Activated CD8-positive, alpha-beta T cell treated with anti-CD3 and anti-CD28 coated beads for 36 hours (primary cell): ENCODE measurements at places on chromosomes 11 and 22. TPM values are rescaled to one million over a fixed set of nuclear protein-coding genes. Genes with fewer than 3 reads are reported as not detected.

DNA sequence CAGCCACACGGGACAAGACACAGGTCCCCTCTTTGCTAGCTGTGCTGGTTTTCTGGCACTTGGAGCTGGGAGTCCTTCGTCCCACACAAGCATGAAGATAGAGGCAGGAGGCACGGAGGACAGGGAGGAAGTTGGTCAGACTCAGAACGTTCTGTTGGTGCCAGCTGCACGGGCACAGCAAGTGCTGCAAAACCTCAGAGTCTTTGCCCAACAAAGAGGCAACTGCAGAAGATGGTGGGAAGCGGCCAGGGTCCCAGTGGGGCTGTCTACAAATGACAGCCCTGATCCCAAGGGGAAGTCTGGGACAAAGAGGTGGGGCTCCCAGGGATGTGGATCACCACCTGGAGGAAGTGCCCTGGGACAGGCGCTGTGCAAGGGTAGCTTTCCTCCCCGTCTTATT lies 9.4 kb upstream of the OSM start:
- H3K27me3 ChIP-seq: no peaks in the 10 kb centered on the region
- H3K4me3 ChIP-seq: peak overlapping the region; percentile 18
- H3K27ac ChIP-seq: peak overlapping the region; percentile 12
- DNase-seq: no peak
- H3K36me3 ChIP-seq: no peaks in the 10 kb centered on the region

Gene MMP12
- total RNA-seq: not detected

Gene FAT3
- not detected for total RNA-seq

Gene RASD2
- total RNA-seq: not detected

DNA sequence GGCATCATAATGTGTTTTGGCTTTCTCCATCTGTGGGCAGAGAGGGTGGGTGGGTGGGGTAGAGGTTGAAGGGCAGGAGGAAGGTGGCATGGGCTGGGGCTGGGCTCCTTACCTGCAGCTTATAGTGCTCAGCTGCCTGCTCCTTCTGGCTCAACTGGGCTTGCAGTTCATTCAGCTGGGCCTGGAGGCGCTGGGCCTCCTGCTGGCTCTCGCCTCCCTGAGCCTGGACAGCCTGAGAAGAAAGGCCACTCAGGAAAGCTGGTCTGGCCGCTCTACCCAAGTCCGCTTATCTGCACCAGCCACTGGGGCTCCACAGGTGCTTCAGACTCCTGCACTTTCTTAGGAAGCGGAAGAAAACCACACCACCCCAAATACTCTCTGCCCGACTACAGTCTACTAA lies 10.4 kb downstream of the IL18BP start:
- peaks cover 39% of the 10 kb centered on the region for H3K36me3 ChIP-seq
- no peaks in the 10 kb centered on the region for H3K27me3 ChIP-seq
- no peak overlapping the region for H3K4me3 ChIP-seq
- no peak for DNase-seq

Gene APLNR
- total RNA-seq: not detected

Gene MOV10L1
- total RNA-seq: not detected

GRCh38 chr11:63551889-63552266 lies 11.3 kb downstream of the PLAAT2 start:
- peak; percentile 73 for DNase-seq
- peaks cover 3% of the 10 kb centered on the region for H3K36me3 ChIP-seq
- H3K4me3 ChIP-seq: peak overlapping the region; percentile 77
- peak overlapping the region; percentile 98 for H3K27ac ChIP-seq

- H3K4me3 ChIP-seq: no peak overlapping the region
- peak; percentile 11 for DNase-seq
- H3K36me3 ChIP-seq: peaks cover 35% of the 10 kb centered on the region
- H3K27ac ChIP-seq: peak overlapping the region; percentile 85
These were observed 32.8 kb upstream of the NUP50 start for GRCh38 chr22:45130891-45131290.

DNA sequence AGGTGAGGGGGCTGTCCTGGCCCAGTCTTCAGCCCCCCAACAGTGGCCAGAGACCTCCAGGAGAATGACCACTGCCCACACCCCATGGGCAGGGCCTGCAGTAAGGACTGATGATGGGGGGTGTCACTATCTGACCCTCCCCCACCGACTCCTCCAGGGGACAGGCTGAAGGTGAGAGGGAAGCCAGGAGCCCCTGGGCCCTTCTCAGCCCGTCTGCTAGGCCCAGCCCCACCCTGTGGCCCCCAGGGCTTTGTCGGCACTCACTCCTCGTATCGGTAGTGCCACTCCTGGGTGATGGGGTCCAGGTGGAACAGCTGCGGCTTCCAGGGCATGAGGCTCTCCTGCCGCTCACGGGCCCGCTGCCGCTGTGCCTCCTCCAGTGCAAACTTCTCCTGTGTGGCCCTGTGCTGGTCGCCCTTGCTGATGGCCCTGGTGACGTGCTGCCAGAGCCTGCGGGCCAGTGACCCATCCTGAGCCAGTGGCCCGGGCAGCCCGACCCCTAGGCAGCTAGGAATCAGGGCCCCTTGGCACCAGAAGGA lies 35.4 kb upstream of the CARS1 start:
- H3K4me1 ChIP-seq: no peaks in the 10 kb centered on the region
- no peaks in the 10 kb centered on the region for H3K36me3 ChIP-seq
- no peak overlapping the region for H3K27ac ChIP-seq
- no peak overlapping the region for H3K4me3 ChIP-seq
- H3K27me3 ChIP-seq: no peaks in the 10 kb centered on the region

Gene GPHA2
- not detected for total RNA-seq

DNA sequence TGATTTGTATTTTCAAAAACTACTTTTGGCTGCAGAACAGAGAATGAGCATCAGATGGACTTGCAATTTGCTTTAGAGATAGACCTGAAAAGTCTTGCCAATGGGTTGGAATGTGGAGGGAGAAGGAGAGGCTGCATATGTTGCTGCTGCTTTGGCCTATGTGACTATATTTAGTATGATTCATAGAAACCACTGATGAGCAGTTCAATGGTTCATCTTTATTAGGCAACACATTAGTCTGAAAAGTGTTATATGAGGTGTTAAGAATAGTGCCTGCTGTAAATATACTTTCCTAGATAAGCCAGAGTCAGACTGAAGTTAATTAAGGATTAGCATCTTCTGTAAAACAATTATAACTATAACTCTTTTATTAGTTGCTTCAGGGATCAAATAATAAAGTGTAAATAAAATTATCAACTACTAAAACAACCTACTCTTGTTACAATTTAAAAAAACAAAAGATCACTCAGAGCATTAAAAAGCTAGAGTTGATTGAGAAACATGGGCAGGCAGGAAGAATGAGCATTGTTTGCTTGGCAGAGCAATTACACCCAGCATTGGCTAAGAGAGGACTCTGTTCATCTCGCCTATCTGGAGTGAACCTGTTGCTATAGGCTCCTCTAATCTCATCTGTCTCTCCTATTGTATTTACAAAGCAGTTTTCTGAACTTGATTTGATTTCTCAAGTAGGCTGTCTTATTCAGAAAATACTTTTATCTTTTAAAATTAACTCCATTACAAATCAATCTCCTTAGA lies 36.3 kb downstream of the HORMAD2 start:
- peaks cover 6% of the 10 kb centered on the region for H3K27me3 ChIP-seq
- H3K4me1 ChIP-seq: peaks cover 13% of the 10 kb centered on the region
- no peak for DNase-seq
- H3K27ac ChIP-seq: no peak overlapping the region
- H3K36me3 ChIP-seq: no peaks in the 10 kb centered on the region

Gene IGSF9B
- 124 TPM for total RNA-seq

GRCh38 chr22:29056472-29056871 lies 5.2 kb downstream of the C22orf31 start:
- no peak overlapping the region for H3K4me3 ChIP-seq
- peaks cover 10% of the 10 kb centered on the region for H3K27me3 ChIP-seq
- no peak for DNase-seq
- no peak overlapping the region for H3K27ac ChIP-seq

DNA sequence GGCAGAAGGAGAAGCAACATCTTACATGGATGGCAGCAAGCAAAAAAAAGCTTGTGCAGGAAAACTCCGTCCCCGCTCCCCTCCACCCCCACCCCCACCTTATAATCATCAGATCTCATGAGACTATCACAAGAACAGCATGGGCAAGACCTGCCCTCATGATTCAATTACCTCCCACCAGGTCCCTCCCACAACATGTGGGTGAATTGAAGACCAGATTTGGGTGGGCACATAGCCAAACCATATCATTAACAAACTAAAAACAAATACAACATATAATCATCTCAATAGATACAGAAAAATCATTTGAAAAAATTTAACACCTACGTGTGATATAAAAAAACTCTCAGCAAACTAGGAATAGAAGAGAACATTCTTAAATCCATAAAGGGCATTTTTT lies 88.8 kb downstream of the BUD13 start:
- peaks cover 7% of the 10 kb centered on the region for H3K27me3 ChIP-seq
- no peak overlapping the region for H3K27ac ChIP-seq
- no peak for DNase-seq
- no peaks in the 10 kb centered on the region for H3K4me1 ChIP-seq
- no peaks in the 10 kb centered on the region for H3K36me3 ChIP-seq

Gene HIRA
- 29.7 TPM for total RNA-seq

Gene MMP13
- total RNA-seq: not detected

Gene FXYD6
- not detected for total RNA-seq

DNA sequence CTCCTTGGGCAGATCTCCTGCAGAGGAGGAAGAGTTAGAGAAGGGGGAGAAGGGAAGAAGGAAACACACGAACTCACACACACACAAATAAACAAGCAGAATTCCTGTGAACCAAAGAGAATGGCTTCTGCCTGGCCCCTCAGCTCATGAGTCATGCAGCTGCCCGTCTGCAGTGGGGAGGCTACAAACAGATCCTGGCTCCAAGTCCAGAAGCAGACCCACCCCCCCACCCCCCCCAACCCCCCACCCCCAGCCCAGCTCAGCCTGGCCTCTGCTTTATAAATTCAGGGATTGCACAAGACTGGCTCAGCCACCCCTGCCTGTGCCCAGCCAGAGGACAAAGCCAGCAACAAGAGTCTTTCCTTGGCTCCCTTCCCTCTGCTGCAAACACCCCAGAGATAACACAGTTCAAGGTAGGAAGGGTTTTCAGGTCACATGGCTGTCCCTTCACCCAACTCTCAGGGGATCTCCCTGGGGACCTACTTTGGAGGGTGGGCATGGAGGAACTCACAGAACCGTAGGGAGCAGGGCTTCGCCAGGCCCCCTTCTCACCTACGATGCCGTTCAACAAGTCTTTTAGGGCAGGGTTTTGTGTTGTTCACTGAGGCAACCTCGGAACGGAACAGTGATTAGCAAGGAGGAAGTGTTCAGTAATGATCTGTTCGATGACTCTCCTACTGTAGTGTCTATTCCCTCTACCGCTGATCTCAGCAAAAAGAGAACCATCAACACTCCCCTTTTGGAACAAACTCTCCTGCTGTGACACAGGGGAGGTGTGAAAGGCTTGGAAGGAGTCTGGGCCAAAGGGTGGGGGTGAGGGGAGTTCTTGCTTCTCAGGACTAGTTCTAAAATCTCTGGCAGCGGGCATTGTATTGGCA lies 35.5 kb downstream of the RPL27A start:
- H3K4me1 ChIP-seq: peaks cover 5% of the 10 kb centered on the region
- H3K27me3 ChIP-seq: peaks cover 8% of the 10 kb centered on the region
- DNase-seq: no peak
- no peak overlapping the region for H3K4me3 ChIP-seq
- H3K36me3 ChIP-seq: no peaks in the 10 kb centered on the region
- H3K27ac ChIP-seq: no peak overlapping the region

Gene GAB4
- not detected for total RNA-seq

Gene SLC37A2
- 0.70 TPM for total RNA-seq

GRCh38 chr22:20583471-20583922 lies 76.1 kb downstream of the MED15 start:
- H3K4me1 ChIP-seq: peaks cover 19% of the 10 kb centered on the region
- H3K27ac ChIP-seq: no peak overlapping the region
- peaks cover 6% of the 10 kb centered on the region for H3K36me3 ChIP-seq
- DNase-seq: no peak
- no peak overlapping the region for H3K4me3 ChIP-seq

DNA sequence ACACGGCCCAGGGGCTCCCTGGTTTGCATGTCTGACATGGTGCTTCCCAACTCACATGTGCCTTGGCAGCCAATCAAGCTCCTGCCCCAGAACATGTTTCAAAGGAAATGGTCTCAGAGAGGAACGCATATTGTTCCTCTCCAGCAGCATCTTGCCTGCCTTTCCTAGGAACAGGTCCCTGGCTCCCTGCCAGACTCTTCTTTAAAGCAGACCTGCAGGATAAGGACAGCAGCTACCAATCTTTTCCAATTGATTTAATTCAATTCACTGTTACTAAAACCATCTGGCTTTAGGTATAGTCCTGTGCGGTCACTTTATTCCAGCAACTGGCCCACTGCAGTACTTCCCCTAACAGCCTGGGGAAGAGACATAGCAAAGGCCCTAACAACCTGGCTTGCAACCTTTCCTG lies 79.9 kb downstream of the AMBRA1 start:
- H3K4me3 ChIP-seq: no peak overlapping the region
- H3K27me3 ChIP-seq: no peaks in the 10 kb centered on the region
- no peak overlapping the region for H3K27ac ChIP-seq

Gene RAG2
- total RNA-seq: not detected

Gene ELFN2
- total RNA-seq: 0.52 TPM

- DNase-seq: no peak
- H3K36me3 ChIP-seq: no peaks in the 10 kb centered on the region
- peaks cover 2% of the 10 kb centered on the region for H3K27me3 ChIP-seq
- peaks cover 21% of the 10 kb centered on the region for H3K4me1 ChIP-seq
- peak overlapping the region; percentile 79 for H3K27ac ChIP-seq
- H3K4me3 ChIP-seq: no peak overlapping the region
These were observed 10.5 kb upstream of the MGAT3 start for GRCh38 chr22:39446239-39446721.

DNA sequence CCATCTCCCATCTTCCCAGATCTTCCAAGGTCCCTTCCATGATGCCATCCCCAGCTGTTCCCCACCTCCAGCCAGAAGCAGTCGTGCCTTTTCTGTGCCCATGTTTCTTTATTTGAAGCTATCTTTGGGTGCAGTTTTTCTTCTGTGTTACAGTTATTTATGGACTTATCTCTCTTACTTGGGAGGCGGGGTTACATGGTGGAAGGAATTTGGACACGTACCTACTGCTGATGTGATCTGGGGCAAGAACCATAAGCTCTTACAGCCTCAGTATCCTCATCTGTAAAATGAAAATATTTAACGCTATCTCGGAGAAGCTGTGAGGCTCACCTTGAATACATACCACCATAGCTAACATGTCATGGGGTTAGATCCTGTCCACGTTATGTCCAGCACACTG lies 98.9 kb downstream of the ZBTB16 start:
- H3K27me3 ChIP-seq: no peaks in the 10 kb centered on the region
- no peak overlapping the region for H3K27ac ChIP-seq
- H3K36me3 ChIP-seq: no peaks in the 10 kb centered on the region
- no peak overlapping the region for H3K4me3 ChIP-seq
- H3K4me1 ChIP-seq: peaks cover 51% of the 10 kb centered on the region
- no peak for DNase-seq

DNA sequence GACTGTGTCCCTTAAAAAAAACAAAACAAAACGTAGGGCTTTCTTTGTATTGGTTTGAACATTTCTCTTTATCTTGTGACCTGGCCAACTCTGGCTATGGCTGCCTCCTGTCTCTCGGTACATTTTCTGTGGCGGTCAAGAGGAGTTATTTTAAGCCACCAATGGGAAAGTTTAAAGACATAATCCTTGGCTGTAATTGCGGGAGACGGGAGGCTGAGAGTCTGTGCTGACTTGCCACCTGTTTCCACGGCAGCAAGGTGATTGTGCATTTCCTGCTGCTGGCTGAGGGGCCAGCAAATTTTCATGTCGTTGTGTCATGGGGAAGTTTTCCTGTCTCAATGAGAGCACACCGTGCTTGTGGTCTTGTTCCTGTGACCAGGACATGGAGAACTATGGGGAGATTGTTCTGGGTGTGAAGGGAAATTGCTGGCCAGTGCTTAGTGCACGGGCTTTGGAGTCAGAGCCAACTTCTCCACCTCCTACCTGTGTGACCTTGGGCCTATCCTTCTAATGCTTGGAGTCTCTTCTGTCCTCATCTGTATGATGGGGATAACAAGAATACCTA lies 11.0 kb downstream of the PTPRJ start:
- H3K27ac ChIP-seq: peak overlapping the region; percentile 85
- no peaks in the 10 kb centered on the region for H3K27me3 ChIP-seq
- peak; percentile 30 for DNase-seq
- peaks cover 2% of the 10 kb centered on the region for H3K36me3 ChIP-seq
